ENCODE measurements at places on chromosomes 6 and 20.

GRCh38 chr6:549906-550305, 107.0 kb downstream of the HUS1B start:
- DNase-seq, result no peak

- DNase-seq, result peak; percentile 59
These were observed 88.0 kb upstream of the ELOVL5 start for GRCh38 chr6:53436526-53437303.

DNA sequence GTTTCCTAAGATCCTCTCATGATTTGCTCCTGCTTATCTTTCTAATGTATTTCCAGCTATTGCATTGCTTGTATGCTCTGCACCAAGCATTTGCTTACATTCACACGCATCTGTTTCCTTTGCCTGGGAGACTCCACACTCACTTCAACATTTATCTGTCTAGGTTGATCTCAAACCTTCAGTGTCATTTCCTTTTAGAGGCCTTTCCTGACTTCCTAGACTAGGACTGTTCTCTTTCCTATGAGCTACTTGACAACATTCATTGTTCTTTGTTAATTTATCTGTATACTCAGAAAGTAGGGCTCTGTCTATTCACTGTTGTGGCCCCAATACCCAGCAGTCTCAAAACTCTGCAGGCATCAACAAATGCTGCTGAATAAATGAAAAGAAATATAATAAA, 84.4 kb downstream of the WASF1 start:
- no peak for DNase-seq

DNA sequence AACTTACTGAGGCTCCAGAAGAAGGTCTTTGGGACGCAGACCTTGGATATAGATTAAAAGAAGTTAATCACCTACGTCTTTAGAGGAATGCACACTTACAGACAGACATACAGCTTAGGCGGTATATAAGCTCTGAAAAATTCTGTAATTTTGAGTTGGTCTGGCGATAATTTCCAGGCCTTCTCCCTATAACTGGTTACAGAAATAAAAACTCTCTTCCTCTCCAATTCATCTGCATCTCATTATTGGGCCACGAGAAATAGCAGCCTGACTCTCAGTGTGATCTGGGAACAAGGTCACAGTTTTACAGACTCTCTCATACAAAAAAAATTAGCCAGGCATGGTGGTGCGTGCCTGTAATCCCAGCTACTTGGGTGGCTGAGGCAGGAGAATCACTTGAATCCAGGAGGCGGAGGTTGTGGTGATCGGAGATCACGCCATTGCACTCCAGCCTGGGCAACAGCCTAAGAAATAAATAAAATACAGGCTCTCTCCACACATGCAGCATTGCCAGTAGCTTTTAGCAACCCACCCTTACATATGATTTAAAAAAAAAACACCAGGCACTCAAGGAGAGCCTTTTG, 4.7 kb downstream of the ZBTB24 start:
- DNase-seq, result no peak

DNA sequence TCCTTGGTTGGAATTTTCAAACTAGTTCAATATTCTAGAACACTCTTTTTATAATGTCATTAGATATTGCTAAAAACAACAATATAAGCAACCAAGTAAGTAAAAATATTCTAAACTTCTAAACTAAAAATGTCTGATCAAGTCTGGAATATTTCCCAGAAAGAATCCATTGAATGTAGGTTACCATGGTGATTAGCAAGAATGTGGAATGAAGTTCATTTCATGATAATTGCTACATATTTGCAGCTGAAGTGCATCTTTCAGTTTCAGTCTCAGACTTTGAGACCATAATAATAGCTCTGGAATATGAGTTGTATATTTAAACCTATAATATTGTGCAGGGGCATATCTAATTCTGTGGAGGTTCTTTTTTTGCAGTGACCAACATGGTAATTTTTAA, 61.0 kb upstream of the NKAIN2 start:
- DNase-seq, result no peak

DNA sequence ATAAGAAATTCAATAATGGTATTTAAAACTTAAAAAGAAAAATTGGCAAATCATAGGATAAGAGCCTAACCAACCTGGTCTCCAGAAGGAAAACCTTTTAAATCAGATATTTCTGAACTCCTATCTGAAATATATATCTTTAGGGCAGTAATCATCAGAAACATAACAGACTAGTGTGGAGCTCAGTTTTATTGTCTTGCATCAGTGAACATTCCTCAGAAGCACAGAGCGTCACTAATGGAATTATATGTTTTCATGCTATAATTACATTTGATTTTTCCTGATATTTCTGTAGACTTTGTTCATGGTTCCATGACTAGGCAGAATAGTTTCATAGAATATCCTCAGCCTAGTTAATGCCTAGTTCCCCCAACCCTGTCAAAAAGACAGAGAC, 262.2 kb downstream of the EYA4 start:
- DNase-seq, result no peak

- no peak for DNase-seq
These were observed 200.8 kb upstream of the RIN2 start for GRCh38 chr20:19557291-19557690.

DNA sequence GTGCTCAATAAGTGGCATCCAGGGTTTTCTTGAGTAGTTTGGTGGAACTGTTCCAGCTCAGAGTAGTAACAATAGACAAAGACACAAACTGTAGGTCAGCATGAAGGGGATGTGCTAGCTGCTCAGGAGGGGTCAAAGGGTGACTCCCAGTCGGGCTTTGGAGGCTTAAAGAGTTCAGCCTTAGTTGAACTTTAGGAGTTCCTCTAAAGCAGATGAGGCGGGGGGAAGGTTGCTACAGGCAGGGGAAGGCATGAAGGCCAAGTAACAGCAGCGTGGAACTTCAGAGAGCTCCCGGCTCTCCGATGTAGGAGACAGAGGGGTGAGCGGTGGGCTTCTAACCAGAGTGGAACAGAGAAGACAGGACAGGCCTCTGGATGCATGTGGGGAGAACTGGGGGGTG, 115.5 kb upstream of the CD93 start:
- DNase-seq, result no peak

DNA sequence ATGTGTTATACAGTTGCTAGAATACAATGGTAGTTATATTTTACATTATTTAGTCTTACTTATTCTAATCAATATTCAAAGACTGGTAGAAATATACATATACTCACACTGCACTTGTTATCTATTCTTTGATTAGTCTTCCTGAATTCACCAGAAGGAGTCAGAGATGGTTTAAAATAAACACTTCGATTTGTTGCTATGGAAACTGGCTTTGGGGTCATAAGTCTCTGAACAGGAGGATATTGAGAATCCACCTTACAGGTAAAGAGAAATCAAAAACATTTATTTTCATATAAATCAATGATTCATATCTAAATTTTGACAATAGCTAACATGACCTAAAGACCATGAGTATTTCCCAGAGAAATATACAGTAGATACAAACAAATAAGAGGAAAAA, 41.6 kb downstream of the NUP153 start:
- DNase-seq, result peak; percentile 41

DNA sequence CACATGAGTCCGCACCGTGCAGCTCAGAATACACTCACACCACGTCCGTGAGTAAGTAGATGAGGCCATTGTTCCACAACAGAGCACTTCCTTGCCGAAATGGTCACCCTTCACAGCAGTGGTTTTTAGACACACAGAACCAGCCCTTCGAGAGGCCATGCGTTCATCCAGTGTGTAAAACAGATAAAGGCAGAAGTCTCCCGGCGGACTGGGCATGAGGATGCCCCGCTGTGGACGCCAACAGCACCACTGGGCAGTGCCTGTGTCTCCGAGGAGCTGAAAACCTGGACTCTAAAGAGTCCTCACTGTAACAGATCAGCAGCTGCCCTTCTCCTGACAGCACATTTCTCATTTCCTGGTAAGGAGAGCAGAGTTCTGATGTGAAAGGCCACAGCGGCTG, 75.2 kb downstream of the WDR27 start:
- DNase-seq, result no peak

DNA sequence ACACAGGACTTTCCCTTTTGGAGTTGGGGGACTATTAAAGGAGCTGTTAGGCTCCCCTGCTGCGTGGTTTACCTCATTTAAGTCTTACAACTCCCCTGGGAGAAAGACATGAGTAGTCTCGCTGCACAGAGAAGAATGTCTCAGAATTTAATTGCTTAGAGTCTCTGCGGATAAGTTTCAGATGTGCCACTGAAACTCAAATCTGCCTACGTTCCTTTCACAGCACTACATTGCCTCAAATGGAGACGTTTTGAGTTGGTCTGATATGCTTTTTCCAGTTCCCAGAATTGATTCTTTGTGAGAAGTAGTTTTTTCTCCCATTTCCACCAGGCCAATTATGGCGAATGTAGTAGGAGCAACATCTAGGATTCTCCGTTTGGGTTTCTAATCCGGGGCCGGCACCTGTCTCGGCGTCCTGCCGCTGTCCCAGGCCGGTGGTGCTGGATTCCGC, 532 bp upstream of the SLC35F1 start:
- no peak for DNase-seq

DNA sequence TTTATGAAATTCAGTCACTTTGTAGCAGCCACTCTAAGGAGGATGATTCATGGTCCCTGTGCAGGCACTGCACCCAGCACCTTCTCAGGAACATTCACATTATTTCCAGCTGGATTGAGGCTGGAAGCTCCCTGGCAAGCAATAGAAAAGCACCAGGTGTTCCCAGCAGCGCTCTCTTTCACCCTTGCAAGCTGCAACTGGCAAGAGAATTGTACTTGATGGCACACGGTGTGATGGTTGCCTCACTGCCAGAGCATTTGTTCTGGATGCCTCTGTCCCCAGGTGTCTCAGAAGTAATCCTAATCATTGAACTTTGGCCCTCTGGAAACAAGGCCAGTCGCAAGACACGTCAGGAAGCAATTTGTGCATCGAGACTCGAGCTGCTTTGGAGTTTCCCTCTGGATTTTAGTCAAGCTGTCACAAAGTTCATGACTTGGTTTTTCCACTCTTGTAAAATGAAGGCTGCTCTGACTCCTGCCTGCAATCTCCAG, 24.9 kb upstream of the PHACTR2 start:
- no peak for DNase-seq

- no peak for DNase-seq
These were observed 2.7 kb downstream of the HIVEP1 start for GRCh38 chr6:12014873-12015149.

DNA sequence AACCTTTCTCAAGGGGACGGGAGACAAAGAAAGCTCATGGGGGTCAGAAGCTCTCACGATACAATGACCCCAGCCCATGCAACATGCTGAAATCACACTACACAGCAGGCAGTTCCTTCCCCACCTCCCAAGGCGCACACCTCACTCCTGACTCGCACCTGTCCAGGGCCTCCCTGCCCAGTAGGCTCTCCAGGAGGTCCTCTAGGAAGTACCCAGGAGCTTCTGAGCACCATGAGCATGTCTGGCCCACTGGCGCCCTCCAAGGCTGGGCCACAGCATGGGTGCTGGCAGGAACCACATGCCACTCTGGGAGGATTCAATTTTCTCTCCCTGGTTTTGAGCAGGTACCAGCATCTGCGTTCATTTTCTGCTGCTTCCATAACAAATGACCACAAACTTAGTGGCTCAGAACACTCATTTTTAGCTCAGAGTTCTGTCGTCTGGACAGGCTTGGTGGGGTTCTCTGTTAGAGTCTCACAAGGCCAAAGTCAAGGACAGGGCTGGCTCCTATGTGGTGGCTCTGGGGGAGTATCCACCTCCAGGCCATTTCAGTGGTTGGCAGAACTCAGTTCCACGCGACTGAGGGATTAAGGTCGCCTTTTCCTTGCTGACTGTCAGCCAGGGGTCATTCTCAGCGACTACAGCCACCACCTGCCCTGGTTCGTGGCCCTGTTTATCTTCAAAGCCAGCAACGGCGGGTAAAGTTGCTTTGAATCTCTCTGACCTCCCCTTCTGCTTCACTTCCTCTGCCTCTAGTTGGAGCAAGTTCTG, 32.7 kb downstream of the ACSS1 start:
- no peak for DNase-seq

DNA sequence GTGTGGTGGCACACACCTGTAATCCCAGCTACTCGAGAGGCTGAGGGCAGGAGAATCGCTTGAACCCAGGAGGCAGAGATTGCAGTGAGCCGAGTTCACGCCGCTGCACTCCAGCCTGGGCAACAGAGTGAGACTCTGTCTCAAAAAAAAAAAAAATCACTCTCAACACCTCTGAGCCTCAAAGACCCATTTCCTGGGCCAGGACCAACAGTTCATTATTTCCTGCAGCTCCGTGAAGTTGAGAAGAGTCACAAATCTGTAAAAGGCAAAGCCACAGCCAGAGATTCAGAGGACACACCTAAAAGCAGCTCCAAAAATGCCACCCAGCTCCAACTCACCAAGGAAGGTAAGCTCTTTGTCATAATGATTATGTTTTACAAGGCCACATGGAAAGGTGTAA, 15.2 kb upstream of the NOP56 start:
- no peak for DNase-seq

DNA sequence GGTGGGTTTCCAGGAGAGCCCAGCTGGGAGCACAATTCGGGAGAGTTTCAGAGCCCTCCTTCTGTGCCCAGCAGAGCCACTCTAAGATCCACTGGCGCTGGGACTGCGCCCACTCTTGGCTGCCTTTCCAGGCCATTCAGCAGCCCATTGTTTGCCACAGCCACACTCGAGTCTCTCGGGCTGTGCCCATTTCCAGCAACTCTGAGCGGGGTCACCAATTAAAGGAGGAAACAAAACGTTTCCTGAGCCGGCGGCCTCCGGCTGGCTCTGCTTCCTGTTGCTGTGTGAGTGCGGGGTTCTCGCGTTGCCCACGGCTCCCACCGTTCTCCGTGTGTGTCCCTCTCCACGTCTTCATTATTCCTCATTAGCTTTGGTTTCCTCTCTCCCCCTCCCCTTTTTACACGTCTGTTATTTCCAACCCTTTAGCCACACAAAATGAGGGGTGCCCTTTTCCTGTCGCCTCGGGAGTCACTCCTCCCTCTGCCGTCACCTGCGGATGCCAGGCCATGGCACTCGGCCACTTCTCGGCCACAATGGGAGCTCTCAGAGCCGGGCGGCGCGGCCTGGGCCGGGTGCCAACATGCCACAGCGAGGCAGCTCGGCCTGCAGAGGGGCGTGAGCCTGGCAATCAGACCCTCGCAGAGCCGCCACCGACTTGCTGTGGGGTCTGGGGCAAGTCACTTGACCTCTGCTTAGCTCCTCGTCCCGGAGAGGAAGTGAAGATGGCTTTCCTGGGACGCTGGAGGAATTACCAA, 94.3 kb upstream of the NKX2-2 start:
- DNase-seq, result no peak

DNA sequence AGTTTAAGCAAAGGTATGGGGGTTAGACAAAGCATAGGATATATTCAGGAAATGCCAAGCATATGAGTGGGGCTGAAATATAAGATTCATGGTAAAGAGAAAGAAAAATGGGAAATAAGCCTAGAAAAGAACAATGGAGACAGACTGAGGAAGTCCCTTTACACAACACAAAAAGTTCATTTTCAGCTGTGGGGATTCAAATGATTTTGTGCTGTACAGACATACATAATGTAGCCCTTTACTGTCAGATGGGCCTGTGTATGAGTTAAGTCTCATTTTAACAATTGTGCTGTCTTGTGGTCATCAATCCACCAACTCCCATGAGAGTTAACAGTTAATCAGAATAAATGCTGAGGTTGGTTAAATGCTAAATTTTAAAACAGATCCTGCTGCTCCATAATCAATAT, 37.2 kb downstream of the REV3L start:
- no peak for DNase-seq

GRCh38 chr6:117739869-117740268, 64.6 kb downstream of the NUS1 start:
- DNase-seq, result no peak

- DNase-seq, result no peak
These were observed 1.7 kb downstream of the PREX1 start for GRCh38 chr20:48826069-48826468.
